Left lung (tissue), 14 donors: ENCODE measurements at places on chromosomes 16 and 17. TPM values are rescaled to one million over a fixed set of nuclear protein-coding genes. Genes with fewer than 3 reads are reported as not detected.

DNA sequence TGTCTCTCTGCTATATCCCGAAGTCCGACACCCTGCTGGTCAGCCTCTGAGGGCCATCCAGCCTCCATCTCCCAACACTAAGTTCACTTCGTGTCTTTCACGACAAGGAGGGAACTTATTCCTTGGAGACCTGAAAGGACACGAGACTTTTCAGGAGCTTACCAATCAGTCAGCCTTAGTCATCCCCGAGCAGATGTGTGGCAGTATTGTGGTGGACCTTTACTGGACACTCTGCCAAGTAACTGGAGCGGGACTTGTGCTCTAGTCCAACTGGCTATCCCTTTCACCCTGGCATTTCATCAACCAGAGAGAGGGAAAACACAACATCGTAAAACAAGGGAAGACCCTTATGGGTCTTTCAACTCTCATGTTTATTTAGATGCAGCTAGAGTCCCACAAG is 87.1 kb downstream of the EMP2 start:
- H3K36me3 ChIP-seq: peaks cover 20% of the 10 kb centered on the region
- H3K4me1 ChIP-seq: no peaks in the 10 kb centered on the region
- H3K27me3 ChIP-seq: no peaks in the 10 kb centered on the region
- no peak overlapping the region for H3K4me3 ChIP-seq
- no peak for DNase-seq

DNA sequence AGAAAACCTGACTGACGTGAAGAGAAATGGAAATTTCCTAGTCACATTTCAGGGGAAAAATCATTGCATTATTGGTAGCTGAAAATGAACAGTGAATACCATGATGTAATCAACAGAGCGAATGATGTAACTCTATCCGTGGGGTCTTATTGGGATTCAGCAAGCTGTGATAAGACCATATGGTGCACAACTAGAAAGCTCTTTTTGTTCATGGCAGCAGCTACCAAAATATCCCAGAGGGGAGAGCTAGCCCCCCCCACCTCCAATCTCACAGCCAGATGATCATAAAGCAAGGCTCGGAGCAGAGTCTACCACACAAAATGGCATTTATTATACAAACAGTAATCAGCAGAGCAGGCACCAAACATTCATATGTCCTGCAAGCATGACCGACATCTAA is 22.2 kb upstream of the DNAH17 start:
- DNase-seq: peak; percentile 59
- H3K4me3 ChIP-seq: no peak overlapping the region
- no peaks in the 10 kb centered on the region for H3K36me3 ChIP-seq
- H3K4me1 ChIP-seq: no peaks in the 10 kb centered on the region

DNA sequence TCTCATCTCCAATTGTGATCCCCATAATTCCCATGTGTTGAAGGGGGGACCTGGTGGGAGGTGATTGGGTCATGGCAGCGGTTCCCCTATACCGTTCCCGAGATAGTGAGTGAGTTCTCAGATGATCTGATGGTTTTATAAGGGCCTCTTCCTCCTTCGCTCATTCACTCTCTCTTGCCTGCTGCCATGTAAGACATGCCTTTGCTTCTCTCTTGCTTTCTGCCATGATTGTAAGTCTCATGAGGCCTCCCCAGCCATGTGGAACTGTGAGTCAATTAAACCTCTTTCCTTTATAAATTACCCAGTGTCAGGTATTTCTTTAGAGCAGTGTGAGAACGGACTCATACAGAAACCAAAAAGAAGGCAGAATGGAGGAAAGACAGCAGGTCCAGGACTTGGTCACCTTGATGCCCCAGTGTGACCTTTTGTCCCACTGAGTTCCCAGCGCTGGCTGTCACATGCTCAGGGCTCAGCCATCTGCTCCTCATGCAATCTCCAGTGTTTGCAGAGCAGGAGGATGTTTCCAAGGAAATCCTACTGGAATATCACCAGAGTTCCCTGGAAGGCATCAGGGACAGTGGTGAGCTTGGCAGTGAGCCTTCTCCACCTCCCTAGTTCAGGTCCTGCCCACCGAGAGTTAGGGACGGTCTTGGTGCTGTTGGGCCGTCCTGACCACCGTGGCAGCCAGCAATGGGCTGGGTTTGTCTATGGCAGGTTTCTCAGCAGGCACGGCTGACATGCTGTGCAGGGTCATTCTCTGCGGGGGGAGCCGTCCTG is 96.7 kb downstream of the SEC14L1 start:
- no peak for DNase-seq
- H3K4me1 ChIP-seq: peaks cover 31% of the 10 kb centered on the region
- H3K4me3 ChIP-seq: no peak overlapping the region
- no peaks in the 10 kb centered on the region for H3K36me3 ChIP-seq
- no peak overlapping the region for H3K27ac ChIP-seq

GRCh38 chr16:67736858-67737257 is 17.7 kb upstream of the GFOD2 start:
- no peak overlapping the region for H3K4me3 ChIP-seq
- H3K27me3 ChIP-seq: no peaks in the 10 kb centered on the region
- H3K27ac ChIP-seq: no peak overlapping the region

DNA sequence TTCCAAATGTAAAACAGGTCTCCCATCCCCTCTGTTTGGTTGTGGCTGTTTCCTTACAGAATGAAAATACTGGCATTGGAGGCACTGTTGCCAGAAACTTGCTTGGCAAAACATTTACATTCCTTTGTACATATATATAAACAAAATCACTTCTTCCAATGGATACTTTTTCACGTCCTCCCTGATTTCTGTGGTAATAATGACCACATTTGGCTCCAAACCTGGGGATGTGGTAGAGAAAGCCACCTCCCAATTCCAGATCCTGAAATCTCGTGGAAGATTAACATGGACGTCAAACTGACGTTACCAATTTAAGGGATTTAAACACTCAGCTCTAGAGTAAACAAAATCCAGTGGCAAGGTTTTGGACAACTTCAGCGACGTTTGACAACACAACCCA is 370.8 kb upstream of the ZFHX3 start:
- no peak overlapping the region for H3K4me3 ChIP-seq
- H3K36me3 ChIP-seq: no peaks in the 10 kb centered on the region
- H3K27me3 ChIP-seq: no peaks in the 10 kb centered on the region
- no peaks in the 10 kb centered on the region for H3K4me1 ChIP-seq
- DNase-seq: no peak
- no peak overlapping the region for H3K27ac ChIP-seq

DNA sequence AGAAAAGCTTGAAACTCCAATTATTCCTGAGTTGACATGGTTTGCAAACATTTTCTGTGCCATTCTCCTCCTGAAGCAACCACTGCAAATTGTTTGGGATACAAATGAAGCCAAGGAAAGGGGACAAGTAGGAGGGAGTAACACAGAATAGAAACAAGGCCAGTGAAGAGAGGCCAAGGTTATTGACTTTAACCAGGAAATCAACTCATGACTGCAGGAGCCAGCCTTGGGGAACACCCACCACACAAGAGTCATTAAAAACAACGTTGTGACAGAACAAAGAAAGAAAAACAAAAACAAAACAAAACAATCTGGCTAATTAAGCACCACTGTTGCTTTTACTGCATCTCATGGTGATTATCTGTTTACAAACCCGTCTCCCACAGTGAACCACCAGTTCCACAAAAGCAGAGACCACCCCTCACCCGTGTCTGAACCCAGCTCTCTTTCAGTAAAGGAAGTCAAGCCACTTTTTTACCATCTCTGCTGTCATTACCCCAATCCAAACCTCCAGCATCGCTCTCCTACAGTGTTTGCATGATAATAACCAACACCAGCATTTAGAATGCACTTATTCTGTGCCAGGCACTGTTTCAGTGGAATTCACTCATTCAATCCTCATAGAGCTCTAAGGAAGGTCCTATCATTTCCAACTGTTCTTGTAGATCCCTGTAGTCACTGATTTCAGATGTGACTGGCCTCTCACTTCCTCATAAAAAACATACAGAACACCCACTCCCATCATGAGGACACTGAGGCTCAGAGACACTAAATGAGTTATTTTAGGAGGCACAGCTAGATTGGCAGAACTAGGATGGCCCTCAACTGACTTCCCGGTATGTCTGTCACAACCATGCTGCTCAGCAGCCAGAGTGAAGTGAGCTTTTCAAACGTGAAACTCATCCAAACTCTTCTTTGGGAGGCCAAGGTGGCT is 2.0 kb downstream of the ZDHHC1 start:
- H3K27me3 ChIP-seq: peaks cover 21% of the 10 kb centered on the region
- no peaks in the 10 kb centered on the region for H3K36me3 ChIP-seq
- no peak overlapping the region for H3K4me3 ChIP-seq

DNA sequence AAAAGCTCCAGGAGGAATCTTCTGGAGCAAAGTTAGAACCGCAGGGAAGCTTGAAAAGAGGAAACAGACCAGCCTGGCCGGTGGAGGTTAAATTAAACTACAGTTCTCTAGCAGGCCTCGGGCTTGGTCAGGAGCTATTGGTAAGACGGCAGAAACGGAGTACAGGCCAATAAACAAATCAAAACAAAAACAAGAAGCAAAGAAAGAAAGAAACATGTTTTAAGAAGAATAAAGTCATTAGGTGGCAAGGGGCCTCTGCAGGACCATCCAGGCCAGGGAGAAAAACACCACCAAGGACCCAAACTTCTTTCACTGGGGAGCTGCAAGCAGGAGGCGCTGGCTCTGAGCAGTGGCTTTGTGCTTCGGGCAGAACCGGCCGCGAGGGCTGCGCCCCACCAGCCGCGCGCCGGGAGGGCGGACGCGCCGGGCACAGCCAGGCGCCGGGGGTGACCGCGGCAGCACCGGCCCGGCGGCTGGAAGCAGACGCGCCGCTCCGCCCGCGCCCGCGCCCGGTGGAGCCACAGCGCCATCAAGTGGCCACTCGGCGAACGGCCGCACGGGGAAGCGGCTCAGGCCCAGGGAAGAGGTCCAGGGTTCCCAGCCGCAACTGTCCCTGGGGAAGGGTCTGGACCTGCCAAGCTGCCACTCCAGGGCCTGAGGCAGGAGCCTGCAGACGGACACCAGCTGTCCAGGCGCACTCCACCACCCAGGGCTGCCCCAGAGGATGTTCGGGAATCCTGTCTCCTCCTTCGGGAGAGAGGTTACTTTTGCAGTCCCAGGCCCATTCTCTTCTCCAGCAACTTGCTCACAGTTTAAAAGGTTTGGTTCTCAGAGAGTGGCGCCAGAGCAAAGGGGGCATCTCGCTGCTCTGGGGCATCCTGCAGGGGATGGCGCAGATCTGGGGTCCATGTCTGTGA is 419.4 kb downstream of the SOX9 start:
- peaks cover 3% of the 10 kb centered on the region for H3K4me1 ChIP-seq
- H3K36me3 ChIP-seq: no peaks in the 10 kb centered on the region
- no peak overlapping the region for H3K27ac ChIP-seq
- no peak overlapping the region for H3K4me3 ChIP-seq

GRCh38 chr16:57786632-57787518 is 15.4 kb downstream of the KIFC3 start:
- H3K27me3 ChIP-seq: no peaks in the 10 kb centered on the region
- peaks cover 14% of the 10 kb centered on the region for H3K4me1 ChIP-seq
- H3K27ac ChIP-seq: no peak overlapping the region
- H3K36me3 ChIP-seq: no peaks in the 10 kb centered on the region

DNA sequence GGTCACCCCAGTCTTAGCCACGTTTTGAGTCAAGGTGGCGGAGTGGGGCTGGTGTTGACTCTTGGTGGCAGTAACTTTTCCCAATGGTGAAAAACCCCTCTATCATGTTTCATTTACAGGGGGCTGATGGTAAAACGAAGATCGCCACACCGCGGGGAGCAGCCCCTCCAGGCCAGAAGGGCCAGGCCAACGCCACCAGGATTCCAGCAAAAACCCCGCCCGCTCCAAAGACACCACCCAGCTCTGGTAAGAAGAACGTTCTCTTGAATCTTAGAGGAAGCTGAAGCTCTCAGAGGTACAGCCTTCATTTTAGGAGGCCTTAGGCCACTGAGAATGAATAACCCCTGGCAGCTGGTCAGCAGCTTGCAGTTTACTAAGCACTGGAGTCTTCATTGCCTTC is 7.7 kb upstream of the STH start:
- H3K27me3 ChIP-seq: no peaks in the 10 kb centered on the region
- no peak overlapping the region for H3K27ac ChIP-seq
- H3K36me3 ChIP-seq: no peaks in the 10 kb centered on the region
- no peaks in the 10 kb centered on the region for H3K4me1 ChIP-seq
- H3K4me3 ChIP-seq: no peak overlapping the region

DNA sequence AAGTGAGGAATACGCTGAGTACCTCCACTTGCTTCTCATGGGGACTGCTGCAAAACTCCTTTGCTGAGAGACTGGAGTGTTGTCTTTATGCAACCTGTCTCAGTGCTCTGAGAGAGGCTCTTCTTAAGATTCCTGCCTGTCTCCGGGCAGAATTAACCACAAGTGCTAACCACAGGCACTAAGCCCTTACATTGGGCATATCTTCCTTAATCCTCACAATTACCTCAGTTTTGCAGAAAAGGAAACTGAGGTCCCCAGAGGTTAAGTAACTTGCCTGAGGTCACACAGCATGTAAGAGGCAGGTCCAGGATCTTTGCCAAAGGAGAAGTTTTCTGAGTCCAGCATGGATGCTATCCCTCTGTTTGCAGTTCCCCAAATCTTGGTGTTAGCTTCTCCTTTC is 86.0 kb downstream of the GP2 start:
- H3K36me3 ChIP-seq: no peaks in the 10 kb centered on the region
- H3K4me3 ChIP-seq: no peak overlapping the region
- H3K4me1 ChIP-seq: no peaks in the 10 kb centered on the region
- no peak for DNase-seq

DNA sequence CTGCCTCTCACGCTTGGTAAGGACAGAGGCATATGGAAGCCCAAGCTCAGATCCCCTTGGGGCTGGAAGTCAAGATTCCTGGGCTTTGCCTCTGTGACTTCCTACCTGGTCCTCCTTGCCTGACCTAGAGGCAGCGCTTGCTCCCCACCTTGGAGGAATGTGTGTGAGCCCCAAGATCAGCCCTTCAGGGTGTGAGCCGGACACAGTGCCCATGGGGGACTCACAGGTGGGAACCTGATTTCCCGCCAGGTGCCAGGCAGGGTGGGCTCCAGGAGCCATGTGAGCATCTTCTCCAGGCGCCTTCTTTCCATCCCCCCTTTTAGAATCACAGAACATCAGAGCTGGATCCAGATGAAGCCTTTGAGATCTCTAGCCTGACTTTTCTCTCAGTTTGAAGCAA is 10.2 kb downstream of the CD300LG start:
- H3K27ac ChIP-seq: no peak overlapping the region
- H3K4me1 ChIP-seq: no peaks in the 10 kb centered on the region
- H3K27me3 ChIP-seq: no peaks in the 10 kb centered on the region
- H3K36me3 ChIP-seq: no peaks in the 10 kb centered on the region

DNA sequence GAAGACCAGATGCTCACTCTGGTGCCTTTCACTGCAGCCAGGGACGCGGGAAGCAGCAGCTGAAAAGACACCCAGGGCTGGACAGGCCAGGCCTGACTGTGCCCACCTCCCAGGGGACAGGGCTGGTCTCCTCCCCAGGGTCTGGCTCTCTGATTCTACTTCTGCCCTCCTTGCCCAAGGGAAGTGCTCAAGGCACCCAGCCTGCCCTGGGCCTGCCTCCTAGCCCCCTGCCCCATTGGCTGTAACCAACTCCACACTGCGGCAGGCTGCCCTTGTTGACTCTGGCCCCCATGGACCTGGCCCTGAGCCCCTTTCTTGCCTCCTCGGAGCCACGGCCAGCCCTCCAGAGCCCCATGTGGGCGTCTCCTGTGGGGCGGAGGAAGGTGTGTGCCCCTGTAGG is 212.5 kb downstream of the NTN1 start:
- no peaks in the 10 kb centered on the region for H3K36me3 ChIP-seq
- no peaks in the 10 kb centered on the region for H3K4me1 ChIP-seq
- H3K4me3 ChIP-seq: no peak overlapping the region
- no peak for DNase-seq
- no peak overlapping the region for H3K27ac ChIP-seq
- peaks cover 53% of the 10 kb centered on the region for H3K27me3 ChIP-seq

GRCh38 chr16:78744099-78744498 is 644.6 kb downstream of the WWOX start:
- peaks cover 5% of the 10 kb centered on the region for H3K4me1 ChIP-seq
- no peak overlapping the region for H3K27ac ChIP-seq
- H3K27me3 ChIP-seq: no peaks in the 10 kb centered on the region
- H3K4me3 ChIP-seq: no peak overlapping the region

TEN1 gene
- 19.3 TPM for total RNA-seq

KLHL10 gene
- total RNA-seq: not detected

SALL1 gene
- total RNA-seq: not detected

CES3 gene
- 0.79 TPM for total RNA-seq

MTSS2 gene
- total RNA-seq: 96.3 TPM
